ENCODE measurements at places on chromosomes 12 and 14.

DNA sequence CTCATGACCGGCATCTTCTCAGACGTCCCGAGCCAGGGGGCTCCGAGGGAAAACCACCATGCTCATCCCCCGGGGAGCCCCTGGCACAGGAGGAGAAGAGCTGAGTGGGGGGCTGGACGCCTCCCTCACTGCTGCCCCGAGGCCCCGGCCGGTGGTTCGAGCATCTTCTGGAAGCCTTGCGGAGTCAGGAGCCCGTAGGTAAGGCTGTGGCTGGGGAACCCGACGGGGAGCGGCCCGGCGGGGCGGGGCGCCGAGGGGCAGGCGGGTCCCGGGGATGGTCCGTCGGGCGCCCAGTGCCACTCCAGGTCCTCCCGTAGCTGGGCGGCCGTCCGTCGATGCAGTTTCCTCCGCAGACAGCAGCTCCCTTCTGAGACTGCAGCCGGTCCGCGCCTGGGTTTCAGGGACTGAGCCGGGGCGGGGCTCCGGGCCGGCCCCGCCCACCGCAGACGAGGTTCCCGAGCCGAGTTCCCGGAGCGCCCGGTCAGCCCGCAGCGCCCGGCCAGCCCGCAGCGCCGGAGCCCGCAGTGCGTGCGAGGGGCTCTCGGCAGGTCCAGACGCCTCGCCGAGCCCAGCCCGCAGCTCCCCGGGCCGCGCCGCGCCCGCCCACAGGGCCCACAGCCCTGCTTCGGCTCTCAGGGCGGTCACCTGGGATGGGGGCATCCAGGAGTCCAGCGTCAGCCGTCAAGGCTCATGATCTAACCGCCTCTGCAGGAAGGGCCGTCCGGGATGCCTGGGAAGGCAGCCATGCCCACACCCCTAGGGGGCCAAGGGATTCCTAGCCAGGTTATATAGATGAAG lies at the start of gene PGF:
Gene PGF (minus strand): TSS at position 369 of the 798 bp plus-strand sequence. CDS start 355 bp downstream, at position 14.
- no peak for DNase-seq

DNA sequence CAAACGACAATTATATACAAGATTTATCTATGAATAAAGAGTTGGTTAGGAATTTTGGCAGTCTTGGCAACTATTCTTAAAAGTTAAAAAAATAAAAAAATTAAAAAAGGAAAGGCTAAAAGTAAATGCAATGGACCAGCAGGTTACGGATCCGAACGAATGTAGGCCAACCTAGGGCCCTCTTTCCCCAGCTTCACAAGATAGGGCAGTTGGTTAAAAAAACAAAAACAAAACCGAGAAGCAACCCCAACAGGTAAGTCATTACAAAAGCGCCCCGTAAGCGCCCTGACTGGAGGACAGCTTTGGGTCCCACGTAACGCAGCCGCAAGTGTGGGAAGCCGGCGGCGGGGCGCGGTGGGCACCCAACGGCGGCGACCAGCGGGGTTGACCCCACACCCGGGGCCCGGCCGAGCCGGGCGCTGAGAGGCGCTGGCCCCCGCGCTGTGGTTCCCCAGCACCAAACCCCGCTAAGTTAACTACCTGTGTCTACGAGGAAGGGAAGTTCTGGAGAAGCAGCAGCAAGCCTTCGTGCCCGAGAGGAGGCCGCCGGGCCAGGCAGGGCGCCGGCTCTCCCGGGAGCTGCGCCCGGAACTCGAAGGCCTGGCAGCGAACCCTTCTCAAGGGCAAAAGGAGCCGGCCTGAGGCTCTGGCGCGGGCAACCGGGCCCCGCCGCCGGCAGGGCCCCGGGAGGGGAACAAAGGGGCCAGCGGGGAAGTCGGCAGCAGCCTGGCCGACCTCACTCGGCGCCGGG lies 882 bp downstream of the HECTD1 start:
- DNase-seq, result peak; percentile 26

DNA sequence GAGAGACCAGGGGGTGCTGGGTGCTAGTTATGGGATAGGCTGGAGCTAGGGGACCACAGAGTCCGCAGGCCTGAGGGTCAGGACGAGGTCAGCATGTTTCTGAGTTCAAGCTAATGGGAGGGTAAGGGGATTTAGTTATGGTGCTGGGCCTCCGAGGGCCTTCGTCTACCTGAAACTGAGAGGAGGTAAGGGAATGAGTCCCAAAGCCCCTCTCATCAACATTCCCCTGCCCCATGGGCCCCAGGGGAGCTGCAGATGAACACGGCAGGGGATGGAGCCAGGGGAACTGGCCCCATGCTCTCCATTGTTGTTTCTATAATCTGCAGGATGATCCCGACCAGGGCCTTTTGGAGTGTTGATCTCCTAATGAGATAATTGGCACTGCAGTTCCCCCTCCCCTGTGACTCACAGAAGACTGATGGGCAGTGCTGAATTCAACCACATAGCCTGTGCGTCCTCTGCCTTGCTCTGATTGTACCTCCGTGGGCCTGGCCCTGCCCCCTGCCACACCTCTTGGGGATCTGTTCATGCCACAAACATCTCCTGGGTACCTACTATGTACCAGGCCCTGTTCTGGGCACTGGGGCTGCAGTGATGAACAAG lies 21.4 kb downstream of the FAIM2 start:
- no peak for DNase-seq

- DNase-seq, result no peak
These were observed 1.4 kb downstream of the LIN7A start for GRCh38 chr12:80936353-80936641.

GRCh38 chr12:43370263-43370662 lies 181.7 kb downstream of the ADAMTS20 start:
- no peak for DNase-seq

GRCh38 chr12:128571906-128572810 lies 251.6 kb downstream of the SLC15A4 start:
- DNase-seq, result no peak

GRCh38 chr14:39233680-39234326 lies at the start of gene MIA2:
Gene MIA2, plus strand, starts transcription at chr14:39233915. Its CDS starts 200 bp downstream, at chr14:39234115.
- DNase-seq, result no peak

- DNase-seq, result no peak
These were observed 4.3 kb upstream of the CSRP2 start for GRCh38 chr12:76883151-76883550.
